CD4-positive, alpha-beta T cell treated with Interleukin-1 beta for 1 hour (primary cell): ENCODE measurements at places on chromosomes 5 and 9.

GRCh38 chr9:35226651-35227050, 64.8 kb downstream of the UNC13B start:
- no peak for DNase-seq

- DNase-seq, result no peak
These were observed 119.4 kb upstream of the PTCH1 start for GRCh38 chr9:95635986-95636671.

DNA sequence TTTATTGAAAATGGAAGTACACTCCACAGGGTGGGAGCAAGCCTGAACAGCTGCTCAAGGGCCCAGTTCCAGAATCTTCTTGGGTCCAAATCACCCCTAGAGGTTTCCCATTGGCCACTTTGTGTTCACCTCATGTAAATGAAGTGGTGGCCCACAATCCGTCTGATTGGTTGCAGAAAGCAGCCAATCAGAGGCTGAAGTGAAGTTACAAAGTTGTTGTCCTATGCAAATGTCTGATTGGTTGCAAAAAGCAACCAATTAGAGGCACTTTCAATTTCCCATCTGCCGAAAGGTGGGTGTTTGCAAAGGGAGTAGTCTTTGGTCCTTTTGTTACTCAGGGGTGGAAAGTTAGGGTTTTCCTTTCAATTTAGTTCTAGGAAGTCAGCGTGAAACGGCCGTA, 8.8 kb downstream of the TMEM171 start:
- no peak for DNase-seq

- DNase-seq, result no peak
These were observed 34.2 kb downstream of the PRKACG start for GRCh38 chr9:68979538-68980314.

GRCh38 chr9:86706391-86706790, 240.9 kb downstream of the GAS1 start:
- DNase-seq, result no peak
